ENCODE measurements at places on chromosomes 5 and 9. TPM values are rescaled to one million over a fixed set of nuclear protein-coding genes. Genes with fewer than 3 reads are reported as not detected.

LHX3 gene
- 0.10 TPM for total RNA-seq

ABCA2 gene
- 13.6 TPM for total RNA-seq

CMYA5 gene
- total RNA-seq, result 52.9 TPM

DMRT3 gene
- not detected for total RNA-seq

ASB6 gene
- 8.3 TPM for total RNA-seq

ADGRV1 gene
- total RNA-seq, result 11.2 TPM

SPATA31A7 gene
- not detected for total RNA-seq

JADE2 gene
- 9.0 TPM for total RNA-seq

SPRY4 gene
- total RNA-seq, result 8.9 TPM

ACTBL2 gene
- 5.8 TPM for total RNA-seq

CCL21 gene
- 11.9 TPM for total RNA-seq

GABRA1 gene
- not detected for total RNA-seq

RNF180 gene
- total RNA-seq, result 4.6 TPM

FOXD4L6 gene
- not detected for total RNA-seq

OLFML2A gene
- 49.1 TPM for total RNA-seq

PCDHB11 gene
- 3.5 TPM for total RNA-seq

RLN2 gene
- total RNA-seq, result not detected

ZDHHC11 gene
- total RNA-seq, result 4.1 TPM

FOXI1 gene
- total RNA-seq, result 0.10 TPM

ACER2 gene
- total RNA-seq, result 3.8 TPM

CDC23 gene
- total RNA-seq, result 37.0 TPM

ARL14EPL gene
- total RNA-seq, result not detected

LCN15 gene
- not detected for total RNA-seq

FBP2 gene
- 5.5 TPM for total RNA-seq

PTGER4 gene
- total RNA-seq, result 15.3 TPM

PCDHGB3 gene
- 4.3 TPM for total RNA-seq

GPX8 gene
- total RNA-seq, result 61.1 TPM

PRSS3 gene
- total RNA-seq, result 6.9 TPM

HEMGN gene
- 30.6 TPM for total RNA-seq

PFN3 gene
- total RNA-seq, result not detected

DBH gene
- total RNA-seq, result under 0.01 TPM

C9orf153 gene
- 0.79 TPM for total RNA-seq

TRIM7 gene
- 2.3 TPM for total RNA-seq

MCIDAS gene
- not detected for total RNA-seq

PDCD1LG2 gene
- total RNA-seq, result 1.5 TPM

HTR1A gene
- total RNA-seq, result not detected

COL23A1 gene
- total RNA-seq, result 4.6 TPM

DNAJA1 gene
- total RNA-seq, result 66.0 TPM

SPATA6L gene
- total RNA-seq, result 2.1 TPM

OR1B1 gene
- not detected for total RNA-seq

SLC25A2 gene
- total RNA-seq, result 1.4 TPM

LCN9 gene
- total RNA-seq, result not detected

TMEM38B gene
- 19.9 TPM for total RNA-seq

IFNW1 gene
- not detected for total RNA-seq

IFNB1 gene
- total RNA-seq, result not detected

KIAA1958 gene
- total RNA-seq, result 6.6 TPM

EGFL7 gene
- total RNA-seq, result 29.0 TPM

CEP120 gene
- total RNA-seq, result 16.9 TPM

BARHL1 gene
- not detected for total RNA-seq

PCDHAC2 gene
- 3.0 TPM for total RNA-seq

All from skin of body (tissue), 3 donors.